ENCODE measurements at places on chromosomes 11 and 22.

DNA sequence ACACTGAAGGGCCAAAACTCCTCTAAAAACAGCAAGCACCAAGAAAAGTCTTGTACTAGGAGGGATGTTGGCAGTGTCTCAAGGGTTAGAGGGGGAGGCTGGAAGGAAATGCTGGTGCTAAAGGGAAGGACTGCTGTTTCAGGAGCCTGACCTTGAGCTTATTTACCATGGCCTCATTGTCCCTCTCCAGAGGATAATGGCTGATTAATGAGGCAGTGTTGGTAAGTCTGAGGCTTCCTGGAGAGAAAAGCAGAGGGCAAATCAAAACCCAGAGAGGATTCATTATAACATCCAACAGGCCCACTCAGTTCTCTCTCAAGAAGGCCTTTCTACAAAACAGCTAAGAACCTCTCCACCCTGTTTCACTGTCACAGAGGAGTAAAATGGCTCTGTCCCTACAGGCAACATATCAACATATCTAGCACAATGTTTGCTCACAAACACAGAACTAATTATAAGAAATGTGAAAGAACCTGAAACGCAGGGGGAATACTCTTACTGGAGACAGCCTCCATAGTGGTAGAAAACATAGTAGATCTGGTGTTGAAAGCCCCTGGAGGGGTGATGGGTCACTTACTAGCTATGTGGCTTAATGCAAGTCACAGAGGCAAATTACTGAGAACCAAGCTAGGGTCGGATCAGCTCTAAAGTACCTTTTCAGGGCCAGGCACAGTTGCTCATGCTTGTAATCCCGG lies 31.4 kb downstream of the NUMA1 start:
- no peak for DNase-seq

DNA sequence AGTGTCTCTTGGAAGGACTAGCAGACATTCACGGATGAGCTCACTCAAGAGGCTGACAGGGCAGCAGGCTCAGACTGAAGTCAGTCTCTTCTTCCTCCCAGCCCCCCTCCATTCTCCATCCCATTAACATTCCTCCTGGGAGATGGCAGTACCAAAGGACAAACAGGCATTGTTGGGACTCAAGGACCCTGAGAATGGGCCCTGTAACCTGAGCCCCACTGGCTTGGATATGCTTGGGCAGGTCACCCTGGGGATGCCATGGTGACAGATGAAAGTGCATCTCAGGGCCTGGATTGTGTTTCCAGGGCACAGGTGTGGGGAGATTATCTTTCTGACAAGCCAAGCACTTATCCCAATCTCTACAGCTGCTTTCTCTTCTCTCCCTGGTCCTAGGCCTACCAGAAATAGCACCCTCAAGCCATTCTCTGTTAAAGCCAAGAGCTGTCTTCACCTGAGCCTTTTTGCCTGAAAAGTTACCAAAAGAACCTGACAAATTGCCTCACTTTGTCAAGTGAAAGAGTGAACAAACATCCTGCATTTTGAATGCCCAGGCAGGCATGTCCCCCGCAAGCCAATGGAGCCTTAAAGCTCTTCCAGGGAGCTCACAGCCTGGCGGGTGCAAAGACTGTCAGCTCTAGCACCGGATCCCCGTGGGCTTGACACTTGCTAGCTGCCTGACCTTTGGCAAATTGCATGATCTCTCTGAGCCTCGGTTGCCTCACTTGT lies 366.0 kb upstream of the NARS2 start:
- no peak for DNase-seq

DNA sequence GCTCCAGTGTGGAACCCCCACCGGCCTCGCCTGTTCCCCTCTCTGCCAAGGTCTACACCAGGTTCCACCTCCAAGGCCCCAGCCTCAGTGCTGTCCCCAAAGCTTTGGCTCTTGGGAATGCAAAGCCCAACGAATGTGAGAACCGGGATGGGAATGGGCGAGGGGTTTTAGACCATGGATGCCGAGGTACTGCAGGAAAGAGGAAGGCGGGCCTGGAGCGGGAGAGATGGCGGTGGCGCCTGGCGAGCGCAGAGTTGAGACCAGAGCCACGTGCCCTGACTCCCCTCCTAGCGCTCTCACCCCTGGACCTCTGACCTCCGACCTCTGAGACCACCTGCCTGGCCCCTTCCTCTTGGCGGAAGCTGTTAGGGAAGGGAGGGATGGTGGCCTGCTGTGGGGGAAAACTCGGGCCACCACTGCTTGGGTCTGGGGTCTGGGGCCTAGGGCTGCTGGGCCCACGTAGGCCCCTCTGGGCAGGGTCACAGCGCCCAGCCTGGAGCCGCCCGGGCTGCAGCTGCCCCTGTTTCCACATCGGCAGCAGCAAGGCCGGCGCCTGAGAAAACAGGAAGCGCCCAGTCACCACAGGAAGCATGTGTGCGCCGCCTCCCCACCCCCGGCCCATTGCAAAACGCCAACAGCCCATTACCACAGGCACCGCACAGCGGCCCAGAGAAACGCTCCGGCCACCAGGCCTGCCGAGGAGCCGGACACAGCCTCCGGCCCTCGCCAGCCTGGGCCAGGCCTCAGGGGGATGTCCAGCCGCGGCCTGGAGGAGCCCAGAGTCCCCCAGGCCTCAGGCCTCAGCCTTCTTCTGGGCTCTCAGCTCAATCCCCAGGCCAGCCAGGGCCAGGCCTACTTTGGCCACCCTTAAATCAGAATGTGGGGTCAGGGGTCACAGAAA lies 13.8 kb upstream of the SLC39A13 start:
- no peak for DNase-seq

DNA sequence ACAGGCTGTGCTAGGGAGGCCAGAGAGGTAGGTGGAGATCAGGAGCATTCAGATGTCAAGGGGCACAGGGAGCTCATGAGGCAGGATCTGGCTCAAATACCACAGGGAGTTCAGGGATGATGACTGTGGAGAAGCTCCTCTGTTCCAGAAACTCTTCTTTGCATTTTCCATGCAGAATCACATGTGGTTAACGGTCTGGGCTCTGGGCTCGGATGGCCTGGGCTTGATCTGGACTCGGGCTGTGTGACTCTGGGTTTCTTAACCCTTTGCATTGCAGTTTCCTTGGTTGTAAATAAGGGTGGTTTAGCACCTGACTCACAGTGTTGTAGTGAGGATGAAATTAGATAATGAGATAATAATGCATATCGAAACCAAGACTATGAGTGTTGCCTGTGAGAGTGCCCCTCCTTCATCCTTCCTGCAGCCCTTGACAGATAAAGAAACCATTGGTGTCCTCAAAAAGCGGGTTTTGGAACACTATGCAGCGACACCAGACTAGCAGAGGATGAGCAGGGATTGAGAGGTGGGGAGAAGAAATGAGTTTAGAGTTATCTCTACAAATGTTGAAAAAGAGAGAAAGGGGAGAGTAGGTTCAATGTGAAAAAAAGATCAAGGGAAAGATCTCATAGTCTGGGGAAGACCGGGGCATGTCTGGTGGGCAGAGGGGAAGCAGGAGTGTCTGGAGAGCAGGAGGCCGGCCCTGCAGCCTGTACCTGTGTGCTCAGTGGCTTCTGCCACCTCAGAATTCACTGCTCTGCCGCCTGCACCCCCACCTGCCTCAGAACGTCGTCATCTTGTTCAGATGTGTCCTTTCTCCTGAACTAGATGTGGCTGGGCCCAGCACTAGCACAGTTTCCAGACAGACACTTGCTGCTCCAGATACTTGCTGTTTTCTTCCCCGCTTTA lies 197.8 kb upstream of the SORL1-AS1 start:
- DNase-seq = no peak

DNA sequence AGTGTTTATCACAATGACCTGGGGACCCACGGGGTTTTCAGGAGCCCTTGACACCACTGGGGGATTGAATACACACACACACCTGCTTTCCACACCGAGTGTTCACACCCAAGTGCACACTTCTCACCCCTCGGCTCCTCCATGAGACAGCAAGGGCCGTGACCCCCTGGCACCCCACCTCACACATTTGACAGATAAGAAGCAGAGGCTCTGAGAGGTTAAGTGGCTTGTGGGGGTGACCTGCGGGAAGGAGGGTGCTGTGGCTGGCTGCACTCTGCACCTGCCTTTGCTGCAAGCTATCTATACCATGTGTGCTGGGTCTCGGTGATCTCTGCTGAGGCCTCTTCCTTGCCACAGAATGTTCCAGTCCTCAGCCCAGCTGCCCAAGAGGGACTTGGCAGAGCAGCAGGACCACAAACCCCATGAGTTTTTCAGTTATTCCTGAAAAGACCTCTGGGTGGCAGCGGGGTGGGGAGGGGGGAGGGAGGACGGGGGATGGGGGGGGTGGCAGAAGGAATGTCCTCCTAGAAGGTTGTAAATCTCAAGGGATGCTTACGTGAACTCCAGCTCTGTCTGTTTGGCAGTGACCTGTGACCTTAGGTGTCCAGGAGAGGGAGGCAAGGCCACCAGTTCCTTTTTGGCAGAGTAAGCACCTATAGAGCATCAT lies 47.9 kb upstream of the RFPL3 start:
- DNase-seq = no peak

DNA sequence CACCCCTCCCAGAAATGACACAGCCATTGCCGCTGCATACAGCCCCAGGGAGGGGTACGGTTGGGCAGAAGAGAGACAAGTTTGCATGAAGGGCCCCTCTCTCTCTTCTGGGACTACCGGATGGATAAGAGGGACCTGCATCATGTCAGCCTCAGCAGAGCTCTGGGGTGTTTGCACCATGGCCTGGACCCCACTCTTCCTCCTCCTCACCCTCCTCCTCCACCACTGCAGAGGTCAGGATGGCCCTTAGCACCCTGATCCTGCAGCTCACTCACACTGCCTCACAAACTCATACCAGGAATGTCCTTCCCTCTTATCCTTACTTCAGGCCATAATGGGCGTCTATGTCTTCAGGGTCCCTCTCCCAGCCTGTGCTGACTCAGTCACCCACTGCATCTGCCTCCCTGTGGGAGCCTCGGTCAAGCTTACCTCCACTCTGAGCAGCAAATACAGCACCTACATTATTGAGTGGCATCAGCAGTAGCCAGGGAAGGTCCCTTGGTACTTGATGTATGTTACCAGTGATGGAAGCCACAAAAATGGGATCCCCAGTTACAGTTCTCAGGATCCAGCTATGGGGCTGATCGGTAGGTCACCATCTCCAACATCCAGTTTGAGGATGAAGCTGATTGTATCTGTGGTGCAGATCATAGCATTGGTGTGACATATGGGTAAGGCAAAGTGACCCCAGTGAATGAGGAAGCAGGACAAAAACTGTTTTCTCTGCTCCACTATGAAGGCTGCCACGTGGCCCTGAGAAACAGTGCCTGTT lies 62.2 kb upstream of the VPREB1 start:
- DNase-seq = no peak

DNA sequence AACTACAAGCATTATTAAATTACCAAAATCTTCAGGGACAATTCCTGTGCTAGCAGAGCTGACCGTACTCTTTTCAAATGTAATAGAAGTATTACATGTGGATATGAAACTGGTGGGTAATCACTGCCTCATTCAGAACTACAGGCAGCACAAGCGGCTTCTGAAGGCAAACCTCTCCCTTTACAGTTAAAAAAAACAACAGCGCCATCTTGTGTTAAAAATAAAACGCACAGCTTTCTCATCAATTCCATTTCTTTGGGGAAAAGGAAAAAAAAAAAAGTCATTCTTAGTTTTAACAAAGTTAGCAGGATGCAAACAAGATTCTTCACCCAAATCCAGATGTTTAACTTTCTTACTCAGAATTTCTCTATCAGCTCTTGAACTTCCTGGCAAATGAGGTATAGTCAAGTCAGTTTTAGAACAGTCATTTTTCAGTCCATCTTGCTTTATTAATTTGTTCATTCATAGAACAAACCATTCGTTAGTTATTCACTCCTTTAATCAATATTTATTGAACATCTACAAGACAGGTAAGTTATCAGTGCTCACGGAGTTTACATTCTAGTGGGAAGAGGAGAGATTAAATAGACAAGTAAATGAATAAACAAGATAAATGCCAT lies 331.8 kb upstream of the MPPED2 start:
- no peak for DNase-seq

DNA sequence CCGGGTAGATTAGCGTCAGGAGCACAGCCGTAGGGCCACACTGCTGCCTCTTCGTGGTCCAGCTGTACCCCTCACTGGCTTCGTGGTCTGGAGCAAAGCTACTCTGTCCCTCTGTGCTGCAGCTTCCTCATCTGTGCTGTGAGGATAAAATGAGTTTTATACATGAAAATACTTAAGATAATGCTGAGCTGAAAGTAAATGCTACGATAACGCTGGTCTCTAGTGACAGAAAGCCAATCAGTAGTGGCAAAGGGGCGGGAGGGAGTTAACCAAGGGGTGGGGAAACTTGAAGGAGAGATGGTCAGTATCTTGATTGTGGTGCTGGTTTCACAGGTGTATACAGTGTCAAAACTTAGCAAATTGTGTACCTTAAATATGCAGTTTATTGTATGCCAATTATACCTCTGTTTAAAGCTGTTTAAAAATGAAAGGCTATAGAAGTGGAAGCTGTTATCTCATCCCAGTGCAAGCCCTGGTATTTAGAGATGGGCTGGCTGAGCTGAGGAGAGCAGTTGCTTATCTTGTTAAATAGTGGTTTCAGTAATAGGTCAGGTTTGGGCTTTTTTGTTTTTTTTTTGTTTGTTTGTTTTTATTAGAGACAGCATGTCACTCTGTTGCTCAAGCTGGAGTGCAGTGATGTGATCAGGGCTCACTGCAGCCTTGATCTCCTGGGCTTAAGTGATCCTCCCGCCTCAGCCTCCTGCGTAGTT lies 36.7 kb downstream of the ACO2 start:
- DNase-seq = no peak

- no peak for DNase-seq
These were observed 17.3 kb downstream of the SLC3A2 start for GRCh38 chr11:62898027-62898426.

DNA sequence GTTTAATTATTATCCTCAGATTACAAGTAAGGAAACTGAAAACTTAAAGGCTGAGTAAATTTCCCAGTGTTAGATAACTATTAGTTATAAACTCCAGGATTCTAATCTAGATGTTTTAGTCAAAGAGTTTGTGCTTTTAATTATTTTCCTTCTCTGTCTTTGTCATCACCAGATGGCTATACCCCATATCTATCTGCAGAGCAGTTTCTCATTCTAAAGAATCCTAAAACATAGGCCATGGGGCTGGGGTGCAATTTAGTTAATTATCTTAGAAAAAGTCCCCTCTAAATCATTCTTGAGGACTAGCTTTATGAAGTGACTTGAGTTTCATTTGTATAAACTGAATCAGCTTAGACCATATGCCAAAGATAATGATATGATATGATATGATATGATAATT lies 556.3 kb upstream of the ANO5 start:
- no peak for DNase-seq

All from T-helper 1 cell (primary cell).